ENCODE measurements at places on chromosomes 13 and 19. TPM values are rescaled to one million over a fixed set of nuclear protein-coding genes. Genes with fewer than 3 reads are reported as not detected.

ZNF724 gene
- total RNA-seq, result 4.2 TPM

SIGLEC6 gene
- 6.8 TPM for total RNA-seq

VSIG10L gene
- total RNA-seq, result not detected

SAMD4B gene
- total RNA-seq, result 126 TPM

ZNF433 gene
- total RNA-seq, result not detected

MISP3 gene
- 49.3 TPM for total RNA-seq

RNF113B gene
- total RNA-seq, result not detected

GNA15 gene
- not detected for total RNA-seq

MIA gene
- not detected for total RNA-seq

ZNF69 gene
- 12.4 TPM for total RNA-seq

Data from Peyer's patch (tissue), 4 donors.